ENCODE measurements at places on chromosomes 16 and 17.

GRCh38 chr16:78638371-78638770 is 538.9 kb downstream of the WWOX start:
- DNase-seq = no peak

DNA sequence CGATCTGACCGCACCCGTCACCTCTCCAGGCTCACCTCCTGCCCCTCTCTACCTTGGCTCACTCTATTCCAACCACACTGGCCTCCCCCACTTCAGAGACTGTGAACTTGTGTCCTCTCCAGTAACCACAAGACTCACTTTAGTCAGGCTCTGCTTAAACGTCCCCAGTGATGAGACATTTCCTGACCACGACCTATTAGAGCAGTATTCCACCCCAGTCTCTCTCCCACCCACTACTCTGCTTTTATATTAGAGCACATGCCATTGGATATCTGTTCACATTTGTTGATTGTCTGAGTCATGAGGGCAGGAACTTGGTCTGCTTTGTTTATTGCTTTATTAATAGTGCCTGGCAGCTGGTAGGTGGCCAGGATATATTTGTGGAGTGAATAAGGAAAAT is 20.1 kb downstream of the COX11 start:
- no peak for DNase-seq

DNA sequence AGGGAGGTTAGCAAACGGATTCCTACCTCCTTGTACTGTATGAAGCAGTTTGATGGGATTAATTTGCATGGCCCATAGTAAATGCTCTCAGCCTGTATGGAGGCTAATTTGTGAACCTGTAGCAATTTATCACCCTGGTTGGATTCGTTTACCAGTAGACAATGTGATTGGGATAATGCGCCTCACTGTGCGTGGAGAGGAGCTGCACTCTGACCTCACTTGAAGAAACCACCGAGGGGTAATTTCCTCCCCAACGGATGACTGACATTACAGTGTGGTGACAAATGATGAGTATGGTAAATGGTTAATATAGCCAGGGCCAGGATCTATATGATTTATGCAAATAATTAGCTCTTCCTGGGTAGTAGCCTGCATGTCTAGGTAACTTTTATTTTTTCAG is 479.1 kb upstream of the RBFOX1 start:
- no peak for DNase-seq

- no peak for DNase-seq
Measured at GRCh38 chr17:79904865-79905264, 65.6 kb upstream of the CBX4 start.

GRCh38 chr16:74700438-74701225 is at the start of gene MLKL:
Gene MLKL (minus strand): TSS chr16:74700862. CDS start chr16:74695757, 5,105 bp downstream.
- DNase-seq = peak; percentile 31

DNA sequence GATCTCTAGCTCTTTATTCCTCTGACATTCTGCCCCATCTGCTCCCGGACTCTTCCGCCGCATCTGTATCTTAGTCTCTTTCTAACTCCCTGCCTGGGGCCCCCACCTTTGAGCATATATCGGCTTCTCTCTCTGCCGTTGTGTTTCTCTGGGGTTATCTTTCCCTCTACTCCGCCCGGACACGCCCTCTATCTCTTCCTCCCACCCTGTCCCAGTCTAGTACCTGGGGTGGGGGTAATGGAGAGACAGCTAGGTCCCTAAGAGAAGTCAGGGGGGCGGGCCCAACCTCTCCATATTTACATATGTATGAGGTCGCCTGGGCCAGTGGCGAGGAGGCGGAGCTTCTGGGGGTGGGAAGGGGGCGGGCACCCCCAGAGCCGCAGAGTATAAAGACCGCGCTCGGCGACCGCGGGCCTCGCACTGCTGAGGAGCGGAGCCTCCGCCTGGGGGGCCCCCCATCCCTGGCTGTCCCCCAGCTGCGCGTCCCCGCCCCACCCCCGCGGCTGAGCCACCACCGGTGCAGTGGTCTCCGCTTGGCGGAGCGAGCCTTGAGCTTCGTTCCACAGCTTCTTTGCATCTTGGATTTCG is at the start of gene ATP1B2:
Gene ATP1B2 (plus strand): TSS at position 418 of the 588 bp plus-strand sequence. CDS start 593 bp downstream, outside the sequence.
- DNase-seq = peak; percentile 50

- DNase-seq = no peak
Measured at GRCh38 chr17:57511475-57512123, 233.5 kb downstream of the CCDC182 start.

DNA sequence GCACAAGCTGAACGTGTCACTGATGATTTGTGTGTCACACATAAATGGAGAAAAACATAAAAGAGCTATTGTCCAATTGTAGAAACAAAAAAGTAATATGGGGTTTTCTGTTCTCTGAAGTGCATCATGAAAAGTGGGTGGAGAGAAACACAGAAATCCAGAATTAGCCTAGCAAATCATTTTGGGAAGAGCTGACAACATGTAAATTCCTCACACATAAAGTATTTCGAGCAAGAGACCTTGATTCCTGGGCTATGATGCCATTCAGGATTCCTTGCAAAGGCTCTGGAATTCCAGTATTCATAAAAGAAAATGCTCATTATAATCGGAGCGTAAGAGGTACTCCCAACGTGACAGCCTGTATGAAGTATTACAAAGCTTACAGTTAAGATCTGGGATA is 1.1 kb downstream of the DCUN1D3 start:
- DNase-seq = no peak

GRCh38 chr16:17273142-17273561 is 197.6 kb downstream of the XYLT1 start:
- no peak for DNase-seq

DNA sequence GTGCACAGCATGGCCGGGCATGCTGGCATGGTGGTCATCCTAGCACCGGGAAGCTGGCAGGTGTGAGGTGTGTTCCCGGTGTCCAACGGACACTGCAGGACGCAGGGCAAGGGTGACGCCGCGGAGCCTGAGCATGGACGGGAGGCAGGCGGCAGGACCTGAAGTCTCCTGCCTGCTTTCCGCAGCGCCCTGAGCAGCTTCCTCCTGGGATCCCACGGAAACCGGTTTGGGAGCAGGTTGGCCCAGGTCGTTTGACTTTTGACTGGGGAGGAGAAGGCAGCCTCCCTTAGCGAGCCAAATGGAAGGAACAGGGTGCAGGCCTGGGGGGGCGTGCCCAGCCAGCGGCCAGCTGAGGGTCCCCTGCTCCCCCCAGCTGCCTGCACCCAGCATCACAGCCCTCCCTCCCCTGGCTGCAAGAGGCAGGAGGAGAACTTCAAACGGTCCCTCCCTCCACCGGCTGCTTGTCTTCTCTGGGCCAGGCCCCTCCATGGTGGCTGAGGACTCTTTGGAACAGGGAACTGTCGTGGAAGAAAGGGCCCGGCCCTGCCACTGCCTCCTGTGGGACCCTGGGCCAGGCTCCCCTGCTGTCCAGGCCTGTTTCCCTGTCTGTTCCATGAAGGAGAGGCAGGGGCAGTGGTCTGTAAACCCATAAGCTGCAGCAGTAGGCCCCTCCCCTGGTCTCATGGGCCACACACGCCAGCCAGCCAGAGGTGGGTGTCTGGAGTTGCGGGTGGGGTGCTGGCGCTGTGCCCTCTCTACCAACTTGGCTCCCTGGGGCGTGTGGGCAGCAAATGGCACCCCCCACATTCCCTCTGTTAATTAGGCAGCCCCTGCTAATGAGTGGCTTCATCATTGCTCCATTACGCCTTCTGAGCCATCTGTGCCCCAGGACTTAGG is 7.8 kb upstream of the ADGRG1 start:
- DNase-seq = no peak

All from activated CD4-positive, alpha-beta T cell treated with anti-CD3 and anti-CD28 coated beads for 24 hours (primary cell).